ENCODE measurements at places on chromosomes 12 and 14.

- no peak for DNase-seq
These were observed 85.7 kb downstream of the KIF26A start for GRCh38 chr14:104224131-104224505.

DNA sequence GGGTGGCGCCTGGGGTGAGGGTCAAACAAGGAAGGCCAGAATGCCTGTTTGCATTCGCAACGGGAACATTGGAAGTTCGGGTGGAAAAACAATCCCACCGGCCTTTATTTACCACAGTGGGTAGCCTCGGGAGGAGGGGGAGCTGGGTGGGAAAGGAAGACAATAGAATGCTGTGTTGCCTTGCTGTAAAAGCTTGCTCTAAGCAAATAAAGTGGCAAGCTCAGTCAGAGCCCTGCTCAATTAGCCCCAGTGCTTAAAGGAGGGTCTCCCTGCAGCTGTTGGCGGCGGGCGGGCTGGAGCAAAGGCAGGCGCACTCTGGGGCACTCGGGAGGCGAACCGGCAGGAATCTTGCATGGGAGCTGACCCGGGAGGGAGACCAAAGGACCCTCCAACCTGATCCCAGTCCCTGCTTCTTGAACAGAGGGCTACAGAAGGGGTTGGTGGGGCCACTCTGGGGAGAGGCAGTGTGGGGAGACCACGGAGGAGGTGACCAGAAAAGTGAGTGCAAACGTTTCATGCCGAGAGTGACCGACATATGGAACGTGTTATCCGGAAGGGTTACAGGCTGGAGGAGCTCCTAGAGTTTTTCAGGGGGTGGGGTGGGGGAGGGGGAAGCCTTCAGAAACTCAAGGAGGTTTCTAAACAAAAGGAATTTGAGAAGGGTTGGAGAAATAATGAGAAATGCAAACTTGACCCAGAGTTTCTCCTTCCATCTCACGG, 48.5 kb downstream of the NTF3 start:
- DNase-seq, result peak; percentile 49

DNA sequence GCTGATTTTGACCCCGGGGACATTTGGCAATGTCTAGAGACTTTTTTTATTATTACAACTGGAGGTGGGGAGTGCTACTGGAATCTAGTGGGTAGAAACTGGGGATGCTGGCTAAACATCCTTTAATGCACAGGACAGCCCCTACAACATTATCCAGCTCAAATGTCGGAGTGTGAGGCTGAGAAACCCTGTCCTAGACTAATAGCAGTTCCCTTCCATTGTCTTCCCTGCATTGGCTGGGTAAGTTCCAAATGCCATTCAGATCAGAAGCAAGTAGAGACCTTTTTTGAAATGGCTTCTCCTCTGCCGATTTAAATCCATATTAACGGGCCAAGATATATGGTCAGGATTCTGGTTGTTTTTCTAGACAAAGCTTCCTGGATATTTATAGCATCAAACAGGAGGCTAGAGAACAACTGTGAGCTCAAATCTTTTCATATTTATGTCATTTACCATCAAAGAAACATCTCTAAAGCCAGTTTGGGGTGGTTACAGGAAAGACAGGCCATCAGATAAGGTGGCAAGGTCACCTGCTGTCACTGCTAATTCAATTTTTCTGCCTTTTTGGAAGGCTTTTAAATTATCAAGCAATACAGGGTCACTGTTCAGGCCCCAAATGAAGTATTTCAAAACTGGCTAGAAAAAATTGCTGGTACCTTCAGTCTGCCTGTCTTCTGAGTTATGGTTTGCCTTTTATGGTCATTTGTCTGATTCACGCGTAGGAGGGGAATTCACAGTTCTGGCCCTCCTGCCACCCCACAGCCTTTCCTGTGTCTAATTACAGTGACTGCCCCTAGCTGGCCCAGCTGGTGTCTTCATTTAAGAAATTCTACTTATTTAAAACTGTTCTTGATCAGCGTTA, 20.1 kb upstream of the AKAP5 start:
- DNase-seq, result peak; percentile 86

DNA sequence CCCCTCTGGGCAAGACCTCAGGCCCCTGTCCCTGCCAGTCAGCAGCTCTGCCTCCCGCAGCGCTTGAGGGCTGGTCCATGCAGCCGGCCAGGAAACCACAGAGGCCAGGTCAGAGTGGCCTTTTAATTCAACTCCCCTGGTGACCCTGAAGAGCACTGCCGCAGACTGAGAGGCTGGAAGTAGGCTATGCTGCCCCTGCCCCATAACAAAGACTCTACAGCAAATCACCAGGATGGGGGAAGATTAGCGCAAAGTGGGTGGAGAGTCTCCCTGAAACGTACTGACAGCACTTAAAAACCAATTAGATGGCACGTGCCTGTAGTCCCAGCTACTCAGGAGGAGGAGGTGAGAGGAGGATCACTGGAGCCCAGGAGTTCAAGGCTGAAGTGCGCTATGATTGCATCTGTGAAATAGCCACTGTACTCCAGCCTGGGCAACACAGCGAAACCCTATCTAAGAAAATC, 70.5 kb downstream of the ITPK1 start:
- no peak for DNase-seq

GRCh38 chr14:29755311-29756018, 172.2 kb downstream of the PRKD1 start:
- no peak for DNase-seq

DNA sequence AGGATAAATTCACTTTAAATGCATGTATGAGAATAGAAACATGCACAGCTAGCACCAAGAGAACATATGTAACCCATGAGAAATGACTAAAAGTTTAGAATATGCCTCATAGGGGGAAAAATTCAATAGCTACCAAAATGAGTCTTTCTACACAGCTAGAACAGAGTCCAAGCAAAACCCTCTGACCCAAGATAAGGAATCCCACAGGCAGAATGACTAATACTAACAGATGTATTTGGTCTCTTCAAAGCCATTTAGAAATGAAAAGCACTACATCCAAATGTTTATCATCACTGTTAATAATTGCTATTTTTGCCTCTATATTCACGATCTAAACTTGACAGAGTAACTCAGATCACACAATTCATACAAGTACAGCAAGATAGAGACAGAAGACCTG, 44.0 kb downstream of the KICS2 start:
- DNase-seq, result peak; percentile 68

DNA sequence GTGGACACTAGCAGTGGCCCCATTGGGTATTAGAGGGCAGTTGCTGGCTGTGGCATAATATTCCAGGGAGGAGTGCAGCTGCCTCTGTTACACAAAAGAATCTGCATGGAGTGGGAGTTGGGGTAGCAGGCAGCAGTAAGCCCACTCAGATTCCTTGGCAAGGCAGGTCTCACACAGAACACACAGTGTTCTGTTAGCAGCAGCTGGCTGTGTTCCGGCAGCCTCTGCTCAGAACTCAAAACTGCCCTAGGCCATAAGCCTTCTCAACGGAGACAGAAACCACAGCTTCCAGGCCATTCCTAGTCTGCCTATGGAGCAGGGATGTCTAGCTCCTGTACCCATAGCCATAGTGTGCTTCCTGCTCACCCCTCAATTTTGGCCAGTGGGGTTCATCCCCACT, 1085.4 kb downstream of the SLC6A15 start:
- DNase-seq, result no peak

Data from GM03348 (cell line).